ENCODE measurements at places on chromosomes 2 and 18.

DNA sequence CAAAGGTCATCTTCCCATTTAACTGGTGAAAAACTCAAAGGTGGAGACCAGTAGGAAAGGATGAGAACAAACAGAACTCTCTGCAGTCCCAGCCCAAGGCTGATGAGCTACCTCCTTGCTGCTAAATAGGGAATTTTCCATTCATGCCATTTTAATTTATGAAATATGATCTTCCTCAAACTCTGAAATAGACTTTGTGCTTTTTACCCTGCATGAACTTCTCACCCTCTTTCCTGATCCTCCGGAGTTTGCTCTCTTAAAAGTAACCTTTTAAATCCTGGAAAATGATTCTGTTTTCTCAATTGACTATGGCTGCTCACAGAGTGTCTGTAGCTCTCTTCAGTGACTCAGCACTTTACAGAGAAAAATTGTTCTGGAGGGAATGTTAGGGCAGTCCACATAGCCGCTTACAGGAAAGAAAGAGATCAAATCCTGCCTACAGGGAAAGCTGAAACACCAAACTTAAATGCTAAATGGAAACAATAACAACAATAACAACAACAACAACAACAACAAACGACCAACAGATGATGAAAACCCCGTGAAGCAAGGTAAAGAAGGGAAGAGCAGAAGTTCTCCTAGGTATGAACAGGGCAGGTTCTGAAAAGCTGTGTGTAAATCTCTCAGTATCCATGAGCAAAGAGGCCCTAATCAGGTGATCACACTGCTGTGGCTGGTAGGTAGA is 79.8 kb upstream of the SESTD1 start:
- no peak for DNase-seq

GRCh38 chr2:209564816-209565215 is 141.0 kb downstream of the MAP2 start:
- DNase-seq: no peak

GRCh38 chr2:149692961-149693396 is 105.4 kb upstream of the MMADHC start:
- DNase-seq: no peak

GRCh38 chr2:62175728-62176127 is 20.2 kb upstream of the B3GNT2 start:
- DNase-seq: no peak

DNA sequence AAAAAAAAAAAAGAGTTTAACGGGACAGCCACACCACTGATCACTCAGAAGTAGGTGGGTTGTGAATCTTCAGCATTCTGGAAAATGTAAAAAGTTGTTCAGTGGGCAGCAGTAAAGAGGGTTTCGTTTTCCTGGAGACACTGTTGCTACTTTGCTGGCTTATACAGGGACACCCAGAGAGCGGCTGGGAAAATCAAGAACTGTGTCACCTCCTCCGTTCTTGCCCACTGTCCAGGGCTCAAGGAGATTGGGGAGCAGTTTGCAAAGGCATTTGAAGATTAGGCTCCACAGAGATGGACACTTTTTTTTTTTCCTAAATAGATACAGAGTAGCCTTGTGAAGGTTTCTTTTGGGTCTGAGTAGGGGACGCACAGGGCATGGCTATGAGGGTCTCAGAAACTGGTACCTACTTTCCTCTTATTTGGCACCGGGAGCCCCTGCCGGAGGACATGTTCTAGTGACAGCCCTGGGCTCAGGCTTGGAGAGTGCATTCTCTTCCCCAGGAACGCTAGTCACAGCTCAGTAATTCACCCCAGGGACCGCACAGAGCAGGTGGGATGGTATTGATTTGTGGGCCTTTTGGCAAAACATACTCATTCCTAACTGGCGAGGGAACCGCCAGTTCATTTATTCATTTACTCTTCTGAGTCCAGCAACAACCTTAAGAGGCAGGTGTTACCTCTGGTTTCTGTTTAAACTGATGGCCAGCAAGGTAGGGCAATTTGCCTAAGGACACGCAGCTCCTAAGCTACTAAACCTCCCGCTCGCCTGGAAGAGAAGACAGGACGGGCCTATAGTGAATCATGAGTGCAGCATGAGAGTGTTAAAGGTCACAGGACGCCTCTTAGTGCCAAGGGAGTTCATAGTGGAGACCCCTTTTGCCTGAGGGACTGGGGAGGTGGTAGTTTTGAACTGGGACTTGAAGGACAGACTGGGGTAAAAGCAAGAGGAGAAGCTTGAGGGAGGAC is 53.1 kb downstream of the HPCAL1 start:
- DNase-seq: no peak

- DNase-seq: no peak
Measured at GRCh38 chr18:24023185-24023814, 8.7 kb downstream of the TTC39C start.

DNA sequence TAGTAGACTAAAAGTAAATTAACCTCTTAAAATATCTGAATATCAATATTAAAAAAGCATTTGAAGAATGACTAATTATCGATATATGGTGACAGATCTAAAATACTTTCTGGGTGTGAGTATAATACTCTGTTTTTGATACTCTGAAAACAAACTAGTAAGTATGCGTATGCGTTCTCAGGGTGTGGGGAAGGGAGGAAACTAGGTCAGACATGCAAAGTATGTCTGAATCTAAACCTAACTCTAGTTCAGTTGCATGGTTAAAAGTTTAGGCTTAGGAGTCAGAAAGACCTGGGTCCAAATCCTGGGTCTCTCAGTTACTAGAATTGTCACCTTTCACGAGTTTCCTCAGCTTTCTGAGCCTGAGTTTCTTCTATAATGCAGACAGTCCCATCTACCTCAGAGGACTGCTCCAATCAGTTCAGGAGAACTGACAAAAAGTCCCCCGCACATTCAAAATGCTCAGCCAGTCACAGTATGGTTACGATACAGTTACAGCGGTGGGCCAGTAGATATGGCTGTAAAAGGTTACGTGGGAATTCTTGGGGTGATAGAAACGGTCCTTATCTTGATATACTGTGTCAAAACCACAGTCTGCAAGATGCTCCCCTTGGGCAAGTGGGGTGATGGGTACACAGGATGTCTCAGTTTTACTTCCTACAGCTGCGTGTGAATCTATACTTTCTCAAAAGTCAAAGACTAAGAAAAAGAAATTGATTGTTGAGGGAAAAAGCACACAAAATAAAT is 29.2 kb downstream of the UNC50 start:
- peak; percentile 17 for DNase-seq

DNA sequence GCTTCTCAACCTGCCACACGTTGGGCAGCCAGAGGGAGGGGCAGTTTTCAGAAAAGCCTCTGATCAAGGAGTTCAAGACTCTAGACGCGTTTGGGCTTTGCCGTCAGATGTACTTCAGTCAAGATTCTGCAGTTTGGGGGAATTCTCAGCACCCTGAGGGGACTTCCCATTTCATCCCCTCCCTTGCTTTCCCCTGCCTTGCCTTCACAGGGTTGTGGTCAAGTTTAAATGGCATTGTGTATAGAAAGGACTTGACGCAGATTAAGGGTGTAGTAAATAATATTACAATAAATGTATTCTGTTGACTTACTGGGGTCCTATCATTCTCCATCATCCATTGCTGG is 198.3 kb upstream of the NABP1 start:
- DNase-seq: no peak

DNA sequence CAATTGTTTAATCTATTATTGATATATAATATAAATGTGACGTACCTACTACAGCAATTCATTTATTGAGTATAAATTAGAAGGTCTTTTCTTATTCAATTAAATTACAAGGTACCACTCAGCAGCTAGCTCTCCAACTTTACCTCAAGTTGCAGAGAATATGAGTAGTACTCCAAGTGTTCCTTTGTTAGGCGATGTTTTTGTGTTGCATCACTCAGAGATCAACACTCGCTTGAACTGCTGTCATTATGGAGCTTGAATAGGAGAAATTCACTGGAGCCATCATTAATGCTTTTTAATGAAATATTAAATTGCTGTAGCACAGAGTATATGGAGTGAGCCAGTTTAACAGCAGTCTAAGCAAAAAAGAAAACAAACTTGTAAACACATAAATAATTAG is 320.0 kb downstream of the FSIP2 start:
- DNase-seq: no peak

DNA sequence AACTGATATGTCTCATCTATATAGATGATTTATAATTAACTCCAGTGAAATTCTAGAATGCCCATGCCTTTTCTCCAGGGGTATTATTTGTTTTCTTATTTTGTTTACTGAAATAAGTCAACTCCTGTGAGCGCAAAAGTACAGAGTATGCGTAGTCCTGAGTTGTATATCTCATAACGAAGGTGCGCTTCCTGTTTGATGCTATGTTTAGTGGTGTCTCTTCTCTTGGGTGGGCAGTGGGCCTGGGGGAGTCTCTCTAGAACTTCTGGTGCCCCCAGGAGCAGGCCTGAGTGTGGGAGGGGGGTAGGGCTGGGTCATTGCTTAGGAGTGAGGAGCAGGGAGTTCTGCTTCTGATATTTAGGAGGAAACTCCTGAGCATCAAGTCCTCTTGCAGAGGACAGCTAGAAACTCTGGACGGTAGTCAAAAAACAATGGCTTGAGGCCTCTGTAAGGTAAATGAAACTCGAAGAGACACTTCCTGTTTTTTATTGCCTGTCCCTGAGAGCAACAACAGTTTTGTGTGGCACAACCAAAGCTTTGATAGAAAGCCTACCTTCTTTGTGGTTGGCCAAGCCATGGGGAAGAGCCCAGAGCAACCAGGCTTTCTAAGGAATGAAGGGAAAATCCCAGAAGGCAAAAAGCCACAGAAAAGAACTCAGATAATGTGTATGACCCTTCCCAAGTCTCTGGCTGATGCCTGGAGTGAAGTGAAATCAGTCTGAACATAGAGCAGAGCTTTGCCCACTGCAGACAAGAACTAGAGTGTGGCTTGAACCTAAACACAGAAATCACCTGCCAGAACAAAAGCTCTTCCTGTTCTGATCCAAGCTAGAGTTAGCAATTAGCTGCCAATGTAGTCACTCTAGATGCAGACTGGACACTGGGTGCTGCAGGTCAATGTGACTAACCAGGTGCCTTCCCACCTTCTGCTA is 8.5 kb upstream of the SP140L start:
- no peak for DNase-seq

DNA sequence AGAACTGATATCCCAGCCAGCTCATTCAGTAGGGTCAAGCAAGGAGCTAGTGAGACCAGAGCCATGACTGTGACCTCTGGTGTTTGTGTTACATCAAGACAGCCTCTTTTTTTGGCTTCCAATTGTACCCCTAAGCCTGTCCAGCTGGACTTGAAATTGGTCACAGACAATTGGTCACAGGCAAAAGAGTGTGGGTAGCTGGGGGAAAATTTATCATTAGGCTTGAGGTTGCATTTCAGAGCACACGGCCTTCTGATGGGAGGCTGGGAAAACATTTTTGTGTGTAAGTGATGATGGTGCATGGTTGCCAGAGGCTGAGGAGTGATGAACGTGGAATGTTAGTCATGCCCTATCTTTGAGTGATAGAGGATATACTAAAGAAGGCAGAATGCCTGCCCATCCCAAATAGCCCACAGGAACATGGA is 285.1 kb upstream of the SLC14A2 start:
- no peak for DNase-seq

- DNase-seq: no peak
Measured at GRCh38 chr2:109517118-109517889, 96.5 kb downstream of the SEPTIN10 start.

DNA sequence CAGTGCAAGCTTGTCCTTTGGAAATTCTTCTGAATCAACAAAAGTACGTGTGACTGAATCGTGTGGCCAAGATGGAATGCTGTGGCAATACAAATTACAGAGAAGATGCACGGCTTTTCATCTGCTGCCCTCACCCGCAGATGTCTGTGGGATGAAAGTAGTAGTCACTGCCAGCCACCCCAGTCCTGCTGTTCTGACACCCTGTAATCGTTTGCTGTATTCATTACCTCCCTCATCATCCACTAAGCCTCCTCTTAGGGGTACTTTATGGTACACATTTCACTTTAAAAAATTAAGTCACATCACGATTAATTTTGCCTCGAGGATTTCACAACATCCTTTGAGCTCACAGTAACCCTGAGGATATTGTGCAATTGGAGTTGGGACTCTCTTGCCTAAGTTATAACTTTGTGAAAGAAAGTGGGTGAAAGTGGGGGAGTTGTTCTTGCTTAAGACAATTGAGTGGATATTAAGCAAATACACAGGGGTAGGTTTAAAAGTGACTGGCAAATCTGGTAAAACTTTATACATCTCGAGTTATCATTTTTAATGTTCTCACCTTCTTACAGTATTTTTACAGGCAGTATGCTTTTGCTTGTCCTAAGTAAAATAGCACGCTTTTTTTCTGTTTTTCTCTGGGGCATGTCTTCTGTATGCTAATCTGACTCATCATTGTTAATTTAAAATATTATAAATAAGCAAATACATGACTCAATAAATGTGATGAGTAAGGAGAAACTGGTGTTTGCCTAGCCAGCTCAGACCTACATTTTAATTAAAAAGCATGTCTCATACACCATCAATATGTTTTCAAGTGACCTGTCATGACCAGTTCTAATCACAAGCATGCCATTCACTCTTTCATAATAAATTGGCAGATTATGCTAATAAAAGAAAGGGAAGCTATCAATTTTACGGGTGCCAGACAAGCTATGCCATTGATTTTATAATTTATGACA is 680.9 kb downstream of the IRS1 start:
- DNase-seq: no peak

GRCh38 chr2:60555783-60556139 is 2.3 kb upstream of the BCL11A start:
- no peak for DNase-seq

DNA sequence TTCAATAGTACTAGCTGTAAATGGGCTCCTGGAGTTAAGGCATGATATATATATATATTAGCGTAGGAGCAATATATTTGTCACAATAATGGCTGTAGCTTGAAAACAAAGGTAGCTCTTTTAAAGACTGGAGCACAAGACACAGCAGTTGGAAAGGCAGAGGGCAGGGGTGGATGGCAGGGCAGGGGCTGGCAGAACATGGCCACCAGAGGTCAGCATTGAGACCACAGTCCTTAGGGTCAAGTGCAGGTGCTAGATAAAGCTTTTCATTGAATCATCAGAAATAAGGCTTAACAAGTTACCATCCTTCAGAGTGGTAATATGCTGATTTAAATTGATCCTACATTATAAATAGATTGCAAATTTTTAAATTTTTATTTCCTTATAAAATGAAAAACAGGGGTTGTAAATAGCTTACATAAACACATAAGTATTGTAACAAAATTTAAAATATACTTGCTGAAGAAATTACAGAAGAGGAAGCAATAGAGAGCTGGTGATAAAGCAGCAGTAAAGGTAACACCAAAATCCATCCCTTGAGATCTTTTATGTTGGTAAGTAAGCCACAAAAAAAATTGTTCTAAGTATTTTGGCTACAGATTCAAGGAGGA is 161.2 kb upstream of the PIEZO2 start:
- no peak for DNase-seq

DNA sequence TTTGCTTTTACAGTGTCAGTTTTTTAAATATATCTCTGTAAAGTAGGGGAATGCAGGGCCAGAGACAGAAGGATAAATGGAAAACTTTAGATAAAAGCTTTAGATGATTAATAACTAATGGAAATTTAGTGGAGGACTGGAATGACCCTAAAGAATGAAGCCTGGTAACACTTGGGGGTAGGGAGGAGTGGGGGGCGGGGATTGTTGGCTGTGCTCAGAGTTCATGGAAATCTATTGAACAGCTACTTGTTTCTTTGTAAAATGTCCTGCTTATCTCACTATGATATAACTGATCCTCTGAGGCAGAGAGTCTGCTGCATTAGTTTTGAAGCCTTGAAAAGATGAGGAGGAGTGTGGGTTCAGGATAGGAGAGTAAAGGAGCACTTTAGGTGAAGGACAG is 90.5 kb downstream of the TMEM185B start:
- no peak for DNase-seq

- DNase-seq: no peak
Measured at GRCh38 chr2:46506131-46506706, 26.9 kb downstream of the TMEM247 start.

- no peak for DNase-seq
Measured at GRCh38 chr2:54503192-54503591, 47.1 kb downstream of the SPTBN1 start.

Measured in activated T-helper 1 cell treated with anti-CD3 and anti-CD28 coated beads, Interleukin-2, amount 50 U/mL, for 16 hours (primary cell).